Osteocyte (in vitro differentiated cells): ENCODE measurements at places on chromosomes 16 and 17. TPM values are rescaled to one million over a fixed set of nuclear protein-coding genes. Genes with fewer than 3 reads are reported as not detected.

The TMUB2 gene
- 39.3 and 41.3 TPM in 2 replicates for total RNA-seq

The DNAH17 gene
- total RNA-seq = 0.52 and 0.54 TPM in 2 replicates

GRCh38 chr16:23510164-23510914 lies at the start of gene GGA2:
TSS of gene GGA2 (minus strand) at chr16:23510494. CDS start at chr16:23510411, 83 bp downstream.
- DNase-seq = peak; percentile 92

- DNase-seq = no peak
Measured at GRCh38 chr17:4499431-4500190, 930 bp downstream of the SPNS2 start.

DNA sequence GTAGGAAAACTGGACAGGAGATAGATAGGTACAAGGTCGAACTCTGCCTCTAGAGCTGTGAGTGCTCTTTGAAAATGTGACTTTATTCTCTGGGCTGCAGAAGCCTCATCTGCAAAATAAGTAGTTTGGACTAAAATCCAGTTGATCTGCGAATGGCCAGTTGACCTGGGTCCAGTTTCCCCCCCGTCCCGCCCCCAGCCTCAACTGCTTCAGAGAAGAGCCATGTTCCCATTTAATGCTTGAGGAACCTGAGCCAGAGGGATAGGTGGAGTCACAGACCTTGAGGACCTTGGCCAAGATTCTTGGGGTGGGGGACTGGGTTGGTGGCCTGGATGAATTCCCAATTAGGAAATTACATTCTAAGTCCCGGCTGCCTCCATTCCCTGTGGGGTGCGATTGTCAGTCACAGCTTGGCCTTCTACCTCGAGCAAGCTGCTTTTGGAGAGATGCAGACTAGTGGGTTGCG lies 14.1 kb downstream of the TBX2 start:
- no peak for DNase-seq

DNA sequence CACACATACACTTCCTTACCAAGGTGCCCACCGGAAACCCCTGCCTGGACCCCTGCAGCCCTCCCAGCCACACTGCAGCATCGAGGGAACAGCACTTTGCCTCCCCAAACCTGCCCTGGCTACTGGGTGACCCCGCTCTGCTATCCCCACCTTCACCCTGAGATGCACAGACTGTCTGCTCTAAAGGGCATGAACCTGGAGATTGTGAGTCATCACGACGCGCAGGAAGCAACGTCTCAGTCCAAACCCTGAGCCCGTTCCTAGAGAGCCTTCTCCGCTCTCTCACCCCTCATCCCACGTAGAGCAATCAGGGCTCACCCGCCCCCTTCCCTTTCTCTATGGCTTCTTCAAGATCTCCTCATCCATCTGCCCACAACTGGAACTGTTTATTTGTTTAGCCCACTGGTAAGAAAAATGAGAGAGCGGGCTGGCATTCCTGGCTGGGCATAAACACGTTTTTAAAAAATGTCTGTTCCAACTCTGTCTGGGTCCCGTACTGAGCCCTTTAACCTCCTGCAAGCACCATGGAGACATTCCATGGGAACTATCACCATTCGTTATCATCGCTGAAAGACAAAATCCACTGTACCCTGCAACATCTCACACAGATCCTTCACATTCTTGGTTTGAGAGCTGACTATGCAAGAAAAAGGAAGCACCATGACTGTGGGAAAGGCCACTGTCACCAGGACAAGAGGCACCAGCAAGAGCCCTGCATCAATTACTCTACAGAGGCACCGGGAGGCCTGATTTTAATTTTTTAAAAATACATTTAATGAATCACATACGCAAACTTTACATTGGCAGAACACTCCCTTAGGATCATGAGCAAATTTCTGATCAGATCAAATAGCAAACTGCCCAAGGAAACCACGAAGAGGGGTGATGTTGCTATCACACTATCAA lies 28.2 kb downstream of the ZFHX3 start:
- no peak for DNase-seq

The GH1 gene
- not detected in 2 replicates for total RNA-seq

The GUCY2D gene
- total RNA-seq = not detected in 2 replicates

- DNase-seq = no peak
Measured at GRCh38 chr17:1142561-1142971, 37.2 kb downstream of the ABR start.

DNA sequence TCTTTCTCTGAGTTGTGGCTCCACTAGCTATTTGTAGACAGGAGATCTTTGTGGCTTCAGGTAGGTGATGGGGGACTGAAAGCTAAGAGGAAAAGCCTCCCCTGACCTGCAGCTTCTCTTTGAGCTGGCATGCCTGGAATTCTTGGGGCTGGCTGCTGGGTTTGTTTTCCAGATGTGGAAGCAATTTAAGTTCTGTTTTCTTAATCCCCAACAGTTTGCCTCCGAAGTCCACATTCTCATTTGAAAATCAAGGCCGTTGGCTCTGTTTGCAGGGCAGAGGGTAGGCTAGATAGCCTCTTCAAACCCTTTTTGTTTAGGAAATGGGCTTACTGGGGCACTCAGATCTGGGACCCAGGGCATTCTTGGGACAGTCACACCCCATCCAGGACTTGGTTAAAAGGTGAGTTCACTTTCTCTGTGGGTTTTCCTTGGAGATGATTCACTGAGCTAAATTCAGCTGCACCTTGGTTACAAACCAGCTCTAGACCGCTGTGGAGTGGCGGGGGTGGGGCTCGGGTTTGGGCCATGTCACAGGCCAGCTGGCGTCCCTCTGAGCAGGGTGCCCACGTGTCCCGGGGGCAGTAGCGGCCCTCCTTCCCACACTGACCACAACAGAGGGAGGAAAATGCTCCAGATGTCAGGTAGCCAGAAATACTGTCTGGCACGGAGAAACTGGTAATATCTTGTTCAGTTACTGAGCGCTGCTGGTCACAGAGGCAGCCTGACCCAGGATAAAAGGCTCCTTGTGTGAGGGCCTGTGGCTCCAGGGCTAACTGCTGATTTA lies 108.5 kb downstream of the RAB11FIP4 start:
- no peak for DNase-seq
